ENCODE measurements at places on chromosomes 3 and 15.

- DNase-seq: no peak
Observed at GRCh38 chr15:31305796-31306425, 20.7 kb upstream of the KLF13 start.

GRCh38 chr3:175149675-175150074, 290.5 kb downstream of the NAALADL2 start:
- DNase-seq: no peak

DNA sequence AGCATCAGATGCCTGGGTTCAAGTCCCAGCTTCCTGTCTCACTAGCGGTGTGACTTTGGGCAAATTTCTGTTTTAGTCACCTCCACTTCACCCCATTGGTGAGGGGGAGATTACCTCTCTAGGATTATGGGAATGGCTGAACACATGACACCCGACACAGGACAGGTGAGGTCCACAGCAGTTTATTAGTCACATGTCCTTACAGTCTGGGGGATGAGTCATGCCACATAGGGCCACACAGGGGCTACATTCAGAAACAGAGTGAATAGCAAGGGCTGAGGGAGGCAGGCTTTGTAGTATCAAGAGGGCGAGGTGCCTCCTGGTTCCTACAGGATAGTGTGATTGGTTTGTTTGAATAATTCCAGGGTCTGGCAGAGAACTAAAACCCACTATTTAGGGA, 15.2 kb upstream of the ITGA11 start:
- no peak for DNase-seq

DNA sequence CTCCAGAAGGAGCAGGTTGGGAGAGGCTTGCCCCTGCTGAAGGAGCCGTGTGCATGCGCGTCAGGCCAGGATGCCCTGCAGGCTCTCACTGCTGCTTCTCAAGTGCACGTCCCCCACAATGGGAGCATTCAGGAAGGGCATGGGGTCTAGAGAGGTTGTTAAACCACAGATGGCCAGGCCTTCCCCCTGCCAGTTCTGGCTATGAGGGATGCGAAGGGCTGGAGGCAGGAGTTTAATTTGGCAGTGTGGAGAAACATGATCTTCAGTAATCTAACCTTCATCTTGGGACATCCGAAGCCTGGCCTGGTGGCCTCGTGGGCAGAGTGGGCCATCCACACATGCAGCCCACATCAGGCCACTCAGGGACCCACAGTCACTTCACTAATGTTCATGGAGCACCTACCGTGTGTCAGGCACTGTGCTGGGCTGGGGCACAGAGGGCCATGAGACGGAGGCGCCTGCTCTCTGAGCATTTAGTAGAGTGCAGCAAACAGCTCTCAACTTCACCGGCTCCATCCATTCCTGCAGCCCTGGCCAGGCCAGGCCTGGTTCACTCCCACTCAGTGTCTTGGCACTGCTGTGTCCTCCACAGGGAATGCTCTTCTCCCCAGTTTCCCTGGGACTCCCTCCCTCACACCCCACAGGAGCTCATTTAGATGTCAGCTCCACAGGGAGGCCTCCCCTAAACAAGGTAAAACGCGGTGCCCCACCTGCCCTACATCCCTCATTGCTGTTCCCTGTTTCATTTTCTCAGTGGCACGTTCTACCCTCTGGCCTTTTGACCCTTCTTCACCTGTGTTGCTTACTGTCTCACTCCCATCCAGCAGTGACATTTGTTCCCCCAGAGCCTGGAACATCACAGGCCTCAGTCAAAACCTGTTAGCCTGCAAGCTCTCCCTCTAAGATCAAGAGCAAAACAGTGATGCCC, 4.0 kb downstream of the CFAP100 start:
- DNase-seq: no peak

GRCh38 chr3:181239441-181239840, 249.9 kb upstream of the DNAJC19 start:
- DNase-seq: no peak

GRCh38 chr3:155603302-155603701, 141.6 kb downstream of the PLCH1 start:
- no peak for DNase-seq

GRCh38 chr15:74109713-74110112, 20.7 kb upstream of the ISLR2 start:
- DNase-seq: no peak

- DNase-seq: no peak
Observed at GRCh38 chr3:170999737-171000242, 26.7 kb downstream of the SLC2A2 start.

GRCh38 chr3:25960776-25961175, 170.9 kb downstream of the OXSM start:
- DNase-seq: no peak

DNA sequence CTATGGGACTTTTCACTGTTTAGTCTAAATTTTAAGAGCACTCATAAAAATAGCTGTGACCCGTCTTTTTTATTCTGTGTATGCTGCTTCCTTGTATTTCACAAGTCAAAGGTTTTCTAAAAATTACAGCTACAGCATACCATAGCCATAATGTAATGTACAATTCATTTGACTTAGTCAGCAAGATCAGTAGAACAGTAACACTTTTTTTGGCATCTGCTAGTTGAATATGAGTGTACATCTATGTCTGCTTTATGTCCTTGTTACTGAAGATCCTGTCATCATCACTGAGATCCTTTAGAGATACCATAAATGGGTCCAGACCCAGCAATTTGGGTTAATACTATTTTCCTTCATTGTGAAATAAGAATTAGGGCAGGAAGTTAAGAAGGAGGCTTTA, 42.2 kb downstream of the CMSS1 start:
- no peak for DNase-seq

Measured in activated naive CD8-positive, alpha-beta T cell treated with anti-CD3 and anti-CD28 coated beads, Interleukin-2, amount 50 U/mL, for 24 hours (primary cell).